Mononuclear cell (primary cell): ENCODE measurements at places on chromosomes 12 and 14. TPM values are rescaled to one million over a fixed set of nuclear protein-coding genes. Genes with fewer than 3 reads are reported as not detected.

The TCTN2 gene
- total RNA-seq = 1.8 TPM

The MYF6 gene
- total RNA-seq = not detected

The NGB gene
- not detected for total RNA-seq

The ADCY4 gene
- total RNA-seq = 2.3 TPM

The MANSC4 gene
- not detected for total RNA-seq

The OR4K17 gene
- not detected for total RNA-seq

The TCL1B gene
- 0.21 TPM for total RNA-seq

The WNT1 gene
- 0.10 TPM for total RNA-seq

The RPGRIP1 gene
- total RNA-seq = 0.42 TPM

The CCDC177 gene
- total RNA-seq = not detected

The NRIP2 gene
- total RNA-seq = not detected

The ASB2 gene
- total RNA-seq = 2.0 TPM

The CPM gene
- 13.2 TPM for total RNA-seq

The PRH2 gene
- not detected for total RNA-seq

The GPRC5A gene
- 1.6 TPM for total RNA-seq

The PRPH gene
- total RNA-seq = not detected

The ZNF891 gene
- 2.5 TPM for total RNA-seq

The ALKBH2 gene
- total RNA-seq = 6.8 TPM

The KRT85 gene
- total RNA-seq = not detected

The STON2 gene
- 25.9 TPM for total RNA-seq

The GALNT6 gene
- 11.3 TPM for total RNA-seq

The POTEM gene
- total RNA-seq = not detected

The SPX gene
- total RNA-seq = 11.2 TPM

The DHH gene
- 0.21 TPM for total RNA-seq

The DNAI7 gene
- total RNA-seq = 0.10 TPM

The PLEKHG3 gene
- total RNA-seq = 6.7 TPM

The BHLHE41 gene
- 0.10 TPM for total RNA-seq

The RBP5 gene
- total RNA-seq = not detected

The OR6C6 gene
- total RNA-seq = not detected

The BMAL2 gene
- 1.6 TPM for total RNA-seq

The TGM1 gene
- total RNA-seq = 4.2 TPM

The GOLGA5 gene
- total RNA-seq = 11.1 TPM

The OTOGL gene
- total RNA-seq = not detected

The KRT6C gene
- total RNA-seq = not detected

The LRRC10 gene
- not detected for total RNA-seq
